ENCODE measurements at places on chromosomes 3 and 15.
A peak's percentile ranks its signal among the peaks of the same experiment; 100 is the strongest.

DNA sequence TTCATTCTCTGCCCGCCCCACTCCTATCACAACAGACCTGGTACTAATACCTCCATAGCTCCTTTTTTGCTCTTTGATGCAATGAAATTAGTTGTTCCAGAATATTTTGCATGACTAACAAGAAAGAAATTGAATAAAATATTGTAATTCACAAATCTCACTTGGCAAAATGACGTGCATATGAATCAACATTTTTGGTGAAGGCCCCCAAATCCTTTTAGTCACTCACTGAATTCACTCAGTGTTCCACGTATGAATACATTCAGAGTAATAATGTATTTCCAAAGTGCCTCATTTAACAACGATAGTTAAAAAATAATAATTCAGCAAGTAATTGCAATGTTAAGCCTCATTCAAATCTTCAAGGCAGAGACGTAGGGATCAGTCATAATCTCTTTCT is 148.6 kb upstream of the STRIT1 start:
- no peak for DNase-seq

DNA sequence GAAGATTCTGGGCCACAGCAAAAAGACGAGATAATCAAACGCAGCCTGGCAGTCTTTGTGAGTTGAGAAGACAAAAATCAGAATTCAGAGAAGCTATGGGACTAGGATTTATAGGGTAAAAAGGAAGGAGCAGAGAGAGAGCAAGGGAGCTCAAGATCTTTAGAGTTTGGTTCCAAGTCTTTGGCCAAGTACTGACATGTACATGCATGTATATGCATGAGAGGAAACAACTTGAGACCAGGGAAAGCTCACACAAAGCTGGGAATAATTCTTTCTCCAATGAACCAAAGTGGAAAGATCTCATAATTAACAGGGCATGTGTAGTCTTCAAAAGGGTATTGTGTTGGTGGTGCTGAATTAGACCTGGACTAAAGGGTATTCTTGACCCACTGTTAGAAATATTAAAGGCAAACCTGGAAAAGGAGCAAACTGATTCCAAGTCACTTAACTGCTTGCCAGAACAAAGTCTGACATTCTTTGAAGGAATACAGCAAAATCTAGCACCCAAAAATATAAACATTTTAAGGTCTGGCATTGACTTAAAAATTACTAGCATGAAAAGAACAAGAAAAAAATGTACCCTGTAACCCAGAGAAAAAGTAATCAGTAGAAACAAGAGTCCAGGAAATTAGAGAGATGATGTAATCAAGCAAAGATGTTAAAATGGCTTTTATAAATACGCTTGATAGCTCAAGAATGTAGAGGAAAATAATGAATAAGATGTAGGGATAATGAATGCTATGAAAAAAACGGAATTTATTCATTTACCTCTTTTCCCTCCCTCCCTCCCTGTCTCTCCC is 226.0 kb upstream of the CGNL1 start:
- DNase-seq = peak; percentile 68

- no peak for DNase-seq
Measured at GRCh38 chr3:17752436-17752835, 10.0 kb upstream of the TBC1D5 start.

GRCh38 chr3:179449636-179450035 is 1.6 kb downstream of the GNB4 start:
- DNase-seq = peak; percentile 58

- DNase-seq = no peak
Measured at GRCh38 chr3:87367736-87368135, 91.4 kb upstream of the POU1F1 start.

GRCh38 chr3:1439395-1439794 is 346.6 kb downstream of the CNTN6 start:
- no peak for DNase-seq

GRCh38 chr15:88954431-88955277 is 41.5 kb upstream of the MFGE8 start:
- DNase-seq = peak; percentile 81

DNA sequence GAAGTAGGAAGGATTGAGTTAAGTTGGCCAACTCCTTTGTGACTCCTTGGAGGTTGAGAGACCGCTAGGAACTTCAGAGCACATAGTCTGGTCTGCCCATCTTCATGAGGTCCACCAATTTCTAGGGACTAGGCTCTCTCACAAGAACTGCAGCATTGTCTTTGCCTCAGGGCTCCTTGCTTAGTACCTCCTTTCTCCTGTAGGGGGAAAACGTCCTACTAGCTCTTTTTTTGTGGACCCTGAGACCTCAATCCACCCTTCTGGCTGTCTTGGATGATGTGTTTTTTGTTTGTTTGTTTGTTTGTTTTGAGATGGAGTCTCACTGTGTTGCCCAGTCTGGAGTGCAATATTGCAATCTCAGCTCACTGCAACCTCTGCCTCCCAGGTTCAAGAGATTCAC is 21.6 kb downstream of the REC114 start:
- peak; percentile 3 for DNase-seq

GRCh38 chr3:100158918-100159330 is 44.6 kb upstream of the FILIP1L start:
- DNase-seq = no peak

DNA sequence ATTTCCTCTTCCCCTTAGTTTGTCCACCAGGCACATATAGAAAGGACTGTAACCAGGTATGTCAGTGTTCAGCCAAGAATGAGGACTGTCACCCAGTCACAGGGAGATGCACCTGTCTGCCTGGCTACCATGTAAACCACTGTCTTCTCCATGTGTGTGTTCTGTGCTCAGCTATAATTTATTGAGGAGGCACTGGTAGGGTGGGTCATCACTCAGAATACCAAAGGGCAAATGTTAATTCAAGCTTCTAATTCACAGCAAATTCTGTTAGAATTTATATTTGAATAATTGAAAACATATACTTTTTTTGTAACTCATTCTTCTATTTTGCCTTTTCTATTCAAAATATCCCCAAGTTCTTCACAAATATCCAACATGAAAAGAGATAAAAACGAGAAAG is 780.4 kb downstream of the MECOM start:
- no peak for DNase-seq

DNA sequence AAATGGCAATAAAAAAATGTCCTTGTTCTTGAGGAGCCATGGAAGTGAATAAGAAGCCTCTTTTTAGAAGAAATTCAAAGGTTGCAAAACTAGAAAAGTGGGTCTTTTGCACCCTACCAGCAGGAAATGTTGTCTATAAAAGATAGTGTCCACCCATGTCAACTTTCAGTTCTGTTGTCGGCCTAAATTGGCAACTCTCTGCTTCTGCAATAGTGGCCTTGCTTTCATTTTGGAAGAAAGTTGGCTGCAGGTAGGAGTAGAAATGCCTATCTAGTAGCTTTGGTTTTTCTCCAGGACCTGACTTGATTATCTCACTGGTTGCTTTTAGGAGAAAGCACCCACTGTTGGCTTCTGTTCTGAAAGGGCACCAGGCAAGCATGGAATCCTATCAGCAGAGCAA is 85.4 kb downstream of the TMEM108 start:
- DNase-seq = no peak

DNA sequence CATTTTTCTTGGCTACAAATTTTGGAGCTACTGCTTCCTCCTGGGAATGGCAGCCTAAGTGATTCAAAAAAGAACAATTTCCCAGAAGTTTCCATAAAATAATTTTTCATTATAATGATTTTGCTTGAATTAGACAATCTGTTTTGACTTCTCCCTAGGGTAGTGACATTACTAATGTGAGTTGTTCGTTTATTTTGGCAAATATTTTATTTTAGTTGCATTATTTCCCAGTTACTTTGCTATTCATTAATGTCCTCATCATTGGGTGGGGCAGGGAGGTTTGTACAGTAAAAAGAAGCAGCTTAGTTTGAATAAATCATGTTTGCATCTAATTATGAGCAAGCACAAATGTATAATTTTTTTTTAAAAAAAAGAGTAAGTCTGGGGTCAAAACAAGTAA is 686.6 kb downstream of the ROBO2 start:
- no peak for DNase-seq

- no peak for DNase-seq
Measured at GRCh38 chr3:169165196-169166158, 498.0 kb downstream of the MECOM start.

DNA sequence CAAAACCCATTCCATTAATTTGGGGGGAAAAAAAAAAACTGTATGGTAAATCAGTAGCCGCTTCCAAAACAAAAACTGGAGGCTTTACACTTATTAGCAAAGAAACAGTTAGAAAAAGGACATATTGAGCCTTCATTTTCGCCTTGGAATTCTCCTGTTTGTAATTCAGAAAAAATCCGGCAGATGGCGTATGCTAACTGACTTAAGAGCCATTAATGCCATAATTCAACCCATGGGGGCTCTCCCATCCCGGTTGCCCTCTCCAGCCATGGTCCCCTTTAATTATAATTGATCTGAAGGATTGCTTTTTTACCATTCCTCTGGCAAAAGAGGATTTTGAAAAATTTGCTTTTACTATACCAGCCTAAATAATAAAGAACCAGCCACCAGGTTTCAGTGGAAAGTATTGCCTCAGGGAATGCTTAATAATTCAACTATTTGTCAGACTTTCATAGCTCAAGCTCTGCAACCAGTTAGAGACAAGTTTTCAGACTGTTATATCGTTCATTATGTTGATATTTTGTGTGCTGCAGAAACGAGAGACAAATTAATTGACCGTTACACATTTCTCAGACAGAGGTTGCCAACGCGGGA is 9.4 kb upstream of the RPL24 start:
- peak; percentile 78 for DNase-seq

- peak; percentile 80 for DNase-seq
Measured at GRCh38 chr15:89002281-89002761, 85.9 kb upstream of the ABHD2 start.

DNA sequence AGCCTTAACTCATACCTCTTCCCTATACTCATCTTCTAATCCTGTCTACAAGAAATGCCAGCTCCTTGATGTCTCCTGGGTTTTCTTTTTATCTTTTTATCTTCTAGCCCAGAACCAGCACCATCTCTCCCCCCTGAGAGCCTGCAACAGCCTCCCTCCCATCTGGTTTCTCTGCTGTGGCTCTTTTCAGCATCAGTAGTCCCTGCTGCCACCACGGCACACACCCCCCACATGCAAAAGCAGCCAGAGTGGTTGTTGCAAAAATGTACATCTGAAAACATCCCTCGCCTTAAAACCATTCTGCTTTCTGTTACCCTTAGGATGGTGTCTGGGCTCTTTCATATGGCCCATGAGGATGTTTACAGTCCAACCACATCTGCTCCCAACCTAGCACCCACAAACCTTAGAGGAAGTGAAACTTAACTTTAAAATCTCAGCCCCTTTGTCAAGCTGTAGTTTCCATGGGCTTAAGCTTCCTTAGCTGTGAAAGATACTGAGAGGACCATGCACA is 775 bp downstream of the TTC21A start:
- no peak for DNase-seq

- no peak for DNase-seq
Measured at GRCh38 chr15:57109005-57109404, 190.6 kb downstream of the TCF12 start.

DNA sequence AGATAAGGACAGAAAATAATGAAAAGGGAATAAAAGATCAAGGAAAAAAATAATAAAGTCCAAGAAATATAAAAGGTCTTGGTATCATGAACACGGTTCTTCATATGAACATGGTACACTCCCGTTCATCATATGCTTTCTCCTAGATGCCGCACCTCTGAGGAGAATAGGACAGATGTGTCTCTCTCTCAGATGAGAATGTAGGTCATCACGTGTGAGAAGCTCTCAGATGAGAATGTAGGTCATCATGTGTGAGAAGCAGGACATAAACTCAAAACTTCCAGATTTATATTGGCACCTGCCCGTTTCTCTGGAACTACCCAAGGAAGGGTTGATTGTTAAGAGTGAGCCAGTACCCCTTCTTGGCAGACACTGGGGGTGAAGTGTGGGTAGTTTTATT is 29.9 kb upstream of the IQCF6 start:
- no peak for DNase-seq

- DNase-seq = no peak
Measured at GRCh38 chr3:73280746-73281145, 219.3 kb downstream of the EBLN2 start.

GRCh38 chr3:37054370-37054769 is 61.1 kb downstream of the MLH1 start:
- peak; percentile 50 for DNase-seq

GRCh38 chr3:42055291-42055690 is 35.9 kb upstream of the TRAK1 start:
- DNase-seq = peak; percentile 91

DNA sequence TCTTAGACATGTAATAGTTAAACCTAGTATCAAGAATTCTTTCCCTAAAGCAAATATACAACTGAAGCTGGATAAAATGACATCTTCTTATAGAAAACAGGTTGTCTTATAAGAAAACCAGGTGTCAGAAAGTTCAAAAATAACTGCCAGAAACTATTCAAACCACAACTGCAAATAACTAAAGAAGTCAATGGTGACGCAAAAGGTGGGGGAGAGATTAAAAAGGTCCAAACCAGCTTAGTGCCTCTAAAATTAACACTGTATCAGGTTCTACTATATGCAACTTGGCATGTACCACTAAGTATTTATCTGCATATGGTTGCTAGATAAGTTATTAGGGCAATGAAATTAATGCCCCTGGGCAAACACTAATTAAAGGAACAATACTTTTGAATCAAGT is 136.8 kb downstream of the TBL1XR1 start:
- DNase-seq = no peak

GRCh38 chr3:111715911-111716523 is 120.9 kb upstream of the ZBED2 start:
- DNase-seq = peak; percentile 69

DNA sequence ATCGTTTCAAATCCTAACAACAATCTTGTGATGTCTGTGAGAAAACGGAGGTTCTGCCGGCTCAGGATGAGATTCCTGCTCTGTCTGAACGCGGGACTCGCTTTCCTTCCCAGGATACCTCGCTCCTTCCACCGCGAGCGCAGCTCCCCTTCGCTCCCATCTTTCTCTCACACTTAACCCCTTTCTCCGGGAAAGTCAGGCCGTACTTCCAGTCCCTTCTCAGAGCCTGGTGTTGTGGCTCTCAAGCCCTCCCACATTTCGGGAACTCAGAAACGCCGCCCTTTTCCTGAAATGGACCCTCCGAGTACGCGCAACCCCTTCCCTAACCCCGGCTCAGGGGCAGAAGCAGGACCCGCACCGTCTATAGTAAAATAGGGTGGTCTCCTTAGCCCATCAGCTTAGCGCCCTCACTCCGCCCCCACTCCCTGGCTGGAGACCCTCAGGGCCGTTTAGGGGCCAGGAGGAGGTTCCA is 378 bp upstream of the FEM1B start:
- DNase-seq = peak; percentile 67

- DNase-seq = peak; percentile 82
Measured at GRCh38 chr3:77081240-77081661, 41.4 kb downstream of the ROBO2 start.

GRCh38 chr3:160486459-160486869 is 36.9 kb upstream of the TRIM59 start:
- DNase-seq = peak; percentile 79
